IPS DF 6.9 (cell line): ENCODE measurements at places on chromosomes 7 and 10.

GRCh38 chr10:101273741-101274140 lies 44.5 kb upstream of the LBX1 start:
- no peak overlapping the region for H3K4me3 ChIP-seq
- H3K4me1 ChIP-seq = peaks cover 5% of the 10 kb centered on the region; the same call in 1 of the 2 replicates
- no peaks in the 10 kb centered on the region for H3K36me3 ChIP-seq
- no peak for DNase-seq
- H3K27ac ChIP-seq = no peak overlapping the region

DNA sequence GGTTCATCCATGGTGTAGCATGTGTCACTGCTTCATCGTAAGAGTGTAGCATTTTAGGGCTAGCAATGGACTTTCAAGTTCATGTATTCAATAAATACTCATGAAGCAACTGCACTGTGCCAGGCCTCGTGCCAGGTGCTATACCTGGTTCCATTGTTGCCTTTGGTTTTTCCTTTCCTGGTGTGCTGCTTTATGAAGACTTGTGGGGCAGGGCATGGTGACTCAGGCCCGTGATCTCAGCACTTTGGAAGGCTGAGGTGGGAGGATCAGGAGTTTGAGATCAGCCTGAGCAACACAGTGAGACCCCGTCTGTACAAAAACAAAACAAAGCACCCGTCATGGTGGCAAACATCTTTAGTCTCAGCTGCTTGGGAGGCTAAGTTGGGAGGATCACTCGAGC lies 2.2 kb upstream of the CPA4 start:
- no peak for DNase-seq
- H3K36me3 ChIP-seq = no peaks in the 10 kb centered on the region
- H3K4me1 ChIP-seq = no peaks in the 10 kb centered on the region
- H3K27me3 ChIP-seq = no peaks in the 10 kb centered on the region

- no peak for DNase-seq
- peaks cover 1% of the 10 kb centered on the region; the same call in 1 of the 2 replicates for H3K4me1 ChIP-seq
- no peak overlapping the region for H3K27ac ChIP-seq
Measured at GRCh38 chr7:146655928-146656797, 539.6 kb downstream of the CNTNAP2 start.

GRCh38 chr7:31105256-31105950 lies 53.3 kb downstream of the ADCYAP1R1 start:
- no peaks in the 10 kb centered on the region; the same call in 1 of the 2 replicates for H3K4me1 ChIP-seq
- H3K27ac ChIP-seq = no peak overlapping the region
- H3K36me3 ChIP-seq = no peaks in the 10 kb centered on the region; the same call in 1 of the 2 replicates
- H3K27me3 ChIP-seq = no peaks in the 10 kb centered on the region
- DNase-seq = no peak
